Neuronal stem cell (in vitro differentiated cells): ENCODE measurements at places on chromosomes 1 and 21.
A peak's percentile ranks its signal among the peaks of the same experiment; 100 is the strongest.

GRCh38 chr1:109065137-109065536, 10.7 kb downstream of the TAF13 start:
- DNase-seq = no peak

- no peak for DNase-seq
Observed at GRCh38 chr1:152886758-152887409, 8.8 kb downstream of the SMCP start.

DNA sequence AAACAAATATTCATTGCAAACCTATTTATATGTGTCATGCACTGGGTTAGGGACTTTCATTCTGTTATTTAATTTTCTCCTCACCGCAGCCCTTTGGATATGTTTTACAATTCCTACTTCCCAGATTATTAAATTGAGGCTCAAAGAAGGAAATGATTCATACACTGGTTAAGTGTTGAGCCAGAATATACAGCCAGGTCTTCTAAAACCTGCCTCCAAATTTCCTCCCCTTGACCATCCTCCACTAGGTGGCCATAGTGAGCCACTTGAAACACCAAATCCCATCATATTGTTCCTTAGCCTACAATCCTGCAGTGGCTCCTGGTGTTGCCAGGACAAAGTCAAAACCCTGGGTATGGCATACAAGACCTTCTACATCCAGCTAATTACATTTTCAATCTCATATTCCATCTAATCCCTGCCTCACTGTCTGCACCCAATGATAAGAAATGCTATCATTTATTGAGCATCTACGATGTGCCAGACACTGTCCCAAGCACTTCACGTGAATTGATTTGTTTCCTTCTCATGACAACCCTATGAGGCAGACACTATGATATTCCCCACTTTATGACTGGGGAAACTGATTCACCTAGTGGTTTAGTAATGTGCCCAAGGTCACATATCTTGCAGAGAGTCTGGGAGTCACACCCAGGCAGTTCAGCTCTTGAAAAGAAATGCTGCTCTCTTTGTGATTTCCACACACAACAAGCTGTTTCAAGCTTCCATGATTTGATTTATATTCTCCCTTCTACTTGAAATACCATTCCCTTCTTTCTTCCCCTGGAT, 23.6 kb upstream of the KIRREL1 start:
- DNase-seq = peak; percentile 61

DNA sequence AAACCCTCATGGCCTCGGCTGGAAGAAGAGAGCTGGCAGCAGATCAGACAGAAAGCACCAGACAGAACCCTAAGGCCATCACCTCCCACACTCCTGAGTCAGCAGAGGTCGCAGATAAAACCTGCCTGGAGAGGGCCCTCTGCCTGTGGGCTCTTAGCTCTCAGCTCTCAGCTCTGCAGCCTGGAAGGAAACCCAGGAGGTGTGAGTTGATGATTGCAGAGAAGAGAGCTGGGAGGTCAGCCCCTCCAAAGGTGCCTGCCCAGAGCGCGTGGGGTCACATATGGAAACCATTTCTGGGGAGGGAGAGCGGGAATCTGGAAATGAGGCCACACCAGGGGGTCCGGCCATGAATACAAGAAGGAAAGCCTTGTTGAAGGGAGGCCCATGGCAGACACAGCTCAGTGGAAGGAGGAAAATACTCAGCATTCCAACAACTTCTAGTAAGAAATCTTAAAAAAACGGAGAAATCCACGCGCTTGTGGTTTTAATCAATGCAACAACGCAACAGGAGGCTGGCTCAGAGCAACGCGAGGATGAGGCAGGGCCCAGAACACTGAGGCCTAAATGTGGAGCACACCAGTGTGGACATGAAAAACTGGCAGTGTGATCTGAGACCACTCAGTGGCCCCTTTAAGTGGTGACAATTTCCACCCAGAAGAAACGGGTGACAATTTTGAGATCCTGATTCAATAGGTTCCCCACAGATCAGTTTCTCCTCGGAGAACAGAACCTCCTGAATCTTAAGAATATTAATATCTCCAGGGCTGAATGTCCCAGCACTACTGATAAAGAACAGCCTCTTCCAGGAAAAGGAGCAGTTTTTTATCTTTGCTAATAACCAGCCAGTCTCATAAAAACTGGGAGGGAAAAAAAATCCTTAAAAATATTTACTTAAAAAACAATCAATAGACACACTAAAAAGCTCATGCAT, 45.7 kb downstream of the PSMG1 start:
- no peak for DNase-seq

GRCh38 chr1:21594935-21595897, 73.9 kb downstream of the RAP1GAP start:
- peak; percentile 44 for DNase-seq

DNA sequence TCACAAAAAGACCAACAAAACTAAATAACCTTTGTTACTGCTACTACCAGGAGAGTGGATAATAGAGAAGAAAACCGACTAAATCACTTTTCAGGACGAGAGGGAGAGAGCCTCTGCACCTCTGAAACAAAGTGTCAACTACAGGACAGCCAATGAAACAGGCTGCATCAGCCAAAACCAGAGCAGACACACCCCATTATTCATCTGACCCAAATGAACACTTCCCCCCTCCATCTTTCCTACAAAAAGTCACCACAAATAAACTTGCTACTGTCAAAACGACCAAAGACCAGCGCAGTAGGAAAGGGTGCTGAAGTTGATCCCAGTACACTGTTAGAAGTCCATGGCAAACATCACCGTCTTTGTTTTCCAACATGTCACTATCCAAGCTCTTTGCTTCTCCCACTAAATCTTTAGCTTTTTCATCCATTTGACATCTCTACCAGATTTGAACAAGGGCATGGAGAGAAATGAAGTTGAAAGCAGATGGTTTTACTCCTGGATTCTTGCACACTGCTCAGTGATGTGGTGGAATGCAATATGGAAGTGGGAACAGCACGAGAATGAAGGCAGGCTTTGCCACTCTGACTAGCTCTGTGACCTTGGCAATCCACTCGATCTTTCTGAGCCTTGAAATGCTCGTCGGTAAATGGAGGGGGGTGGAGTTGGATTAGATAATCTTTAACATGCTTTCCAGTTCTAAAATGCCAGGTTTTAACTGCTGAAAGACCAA, 20.5 kb downstream of the DSTYK start:
- DNase-seq = no peak
